Suprapubic skin (tissue), 4 donors: ENCODE measurements at places on chromosomes 6 and 20. TPM values are rescaled to one million over a fixed set of nuclear protein-coding genes. Genes with fewer than 3 reads are reported as not detected.

GRCh38 chr20:37365760-37366638, 20.1 kb downstream of the SRC start:
- DNase-seq, result peak; percentile 9
- no peaks in the 10 kb centered on the region for H3K27me3 ChIP-seq
- H3K4me1 ChIP-seq, result no peaks in the 10 kb centered on the region
- peaks cover 13% of the 10 kb centered on the region for H3K36me3 ChIP-seq

DNA sequence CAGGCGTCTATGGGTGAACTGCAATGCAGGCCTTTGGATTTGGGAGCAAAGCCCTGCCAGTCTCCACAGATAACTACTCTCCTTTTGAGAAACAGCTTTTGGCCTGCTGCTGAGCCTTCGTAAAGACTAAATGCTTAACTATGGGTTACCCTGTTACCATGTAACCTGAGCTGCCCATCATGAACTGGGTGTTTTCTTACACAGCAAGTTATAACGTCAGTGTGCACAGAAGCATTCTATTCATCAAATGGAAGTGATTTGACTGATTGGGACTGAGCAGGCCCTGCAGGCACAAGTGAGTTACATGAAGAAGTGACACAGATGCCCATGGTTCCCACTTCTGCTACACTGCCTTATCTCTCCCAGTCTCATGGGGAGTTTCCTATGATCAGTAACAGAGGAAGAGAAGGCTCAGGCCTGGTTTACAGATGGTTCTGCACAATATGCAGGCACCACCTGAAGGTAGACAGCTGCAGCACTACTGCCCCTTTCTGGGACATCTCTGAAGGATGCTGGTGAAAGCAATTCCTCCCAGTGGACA, 319.1 kb downstream of the CD83 start:
- H3K4me3 ChIP-seq, result no peak overlapping the region
- no peaks in the 10 kb centered on the region for H3K27me3 ChIP-seq
- no peaks in the 10 kb centered on the region for H3K36me3 ChIP-seq
- no peak overlapping the region for H3K27ac ChIP-seq

- DNase-seq, result no peak
- peaks cover 7% of the 10 kb centered on the region for H3K27me3 ChIP-seq
- no peak overlapping the region for H3K27ac ChIP-seq
- H3K4me1 ChIP-seq, result peaks cover 37% of the 10 kb centered on the region
- no peaks in the 10 kb centered on the region for H3K36me3 ChIP-seq
These were observed 1.3 kb downstream of the C6orf141 start for GRCh38 chr6:49551866-49552129.

GRCh38 chr6:12575961-12576360, 140.6 kb upstream of the PHACTR1 start:
- no peak overlapping the region for H3K27ac ChIP-seq
- peaks cover 13% of the 10 kb centered on the region for H3K4me1 ChIP-seq
- no peak overlapping the region for H3K4me3 ChIP-seq
- no peak for DNase-seq
- no peaks in the 10 kb centered on the region for H3K36me3 ChIP-seq

Gene RSPO3
- total RNA-seq, result 0.39 TPM

DNA sequence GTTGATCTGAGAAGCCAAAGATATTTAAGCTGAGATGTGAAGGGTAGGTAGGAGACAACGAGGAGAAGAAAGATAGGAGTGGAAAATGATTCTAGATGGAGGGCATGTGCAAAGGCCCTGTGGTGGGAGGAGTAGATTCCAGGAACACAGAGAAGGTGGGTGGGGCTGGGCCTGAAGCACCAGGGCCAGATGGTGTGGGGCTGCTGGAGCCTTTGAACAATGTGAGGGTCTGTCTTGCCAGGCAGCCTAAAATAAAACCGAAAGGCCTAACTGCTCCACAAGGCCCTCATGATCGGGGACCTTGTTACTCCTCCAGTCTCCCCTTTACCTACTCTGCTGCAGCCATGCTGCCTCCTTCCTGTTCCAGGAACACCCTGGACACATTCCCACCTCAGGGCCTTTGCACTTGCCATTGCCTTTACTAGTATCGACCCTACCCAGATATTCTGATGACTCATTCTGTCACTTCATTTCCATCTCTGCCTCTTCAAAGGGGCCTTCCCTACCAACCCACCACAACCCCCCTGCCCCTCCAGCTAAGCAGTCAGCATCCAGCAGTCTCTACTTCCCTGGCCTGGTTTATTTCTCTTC, 20.0 kb downstream of the FAM110A start:
- H3K27ac ChIP-seq, result no peak overlapping the region
- DNase-seq, result no peak
- H3K36me3 ChIP-seq, result no peaks in the 10 kb centered on the region
- H3K4me3 ChIP-seq, result no peak overlapping the region
- H3K27me3 ChIP-seq, result no peaks in the 10 kb centered on the region
- peaks cover 21% of the 10 kb centered on the region for H3K4me1 ChIP-seq

Gene GRM4
- total RNA-seq, result not detected

DNA sequence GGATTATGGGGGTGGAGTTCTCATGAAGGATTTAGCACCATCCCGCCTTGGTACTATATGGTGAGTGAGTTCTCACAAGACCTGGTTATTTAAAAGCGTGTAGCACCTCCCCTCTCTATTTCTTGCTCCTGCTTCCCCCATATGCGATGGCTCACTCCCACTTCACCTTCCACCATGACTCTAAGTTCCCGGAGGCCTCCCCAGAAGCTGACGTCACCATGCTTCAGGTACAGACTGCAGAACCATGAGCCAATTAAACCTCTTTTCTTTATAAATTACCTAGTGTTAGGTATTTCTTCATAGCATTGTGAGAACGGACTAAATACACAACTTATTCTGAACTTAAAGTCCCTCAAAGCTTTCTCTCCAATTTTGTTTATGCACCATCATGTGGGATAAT, 163.4 kb upstream of the BMP5 start:
- DNase-seq, result no peak
- H3K4me1 ChIP-seq, result no peaks in the 10 kb centered on the region
- no peak overlapping the region for H3K4me3 ChIP-seq
- no peak overlapping the region for H3K27ac ChIP-seq
- no peaks in the 10 kb centered on the region for H3K27me3 ChIP-seq
